DMS 273 treated with DMSO at 0.1 percent for 48 hours (cell line): ENCODE measurements at places on chromosomes 3 and 15.

DNA sequence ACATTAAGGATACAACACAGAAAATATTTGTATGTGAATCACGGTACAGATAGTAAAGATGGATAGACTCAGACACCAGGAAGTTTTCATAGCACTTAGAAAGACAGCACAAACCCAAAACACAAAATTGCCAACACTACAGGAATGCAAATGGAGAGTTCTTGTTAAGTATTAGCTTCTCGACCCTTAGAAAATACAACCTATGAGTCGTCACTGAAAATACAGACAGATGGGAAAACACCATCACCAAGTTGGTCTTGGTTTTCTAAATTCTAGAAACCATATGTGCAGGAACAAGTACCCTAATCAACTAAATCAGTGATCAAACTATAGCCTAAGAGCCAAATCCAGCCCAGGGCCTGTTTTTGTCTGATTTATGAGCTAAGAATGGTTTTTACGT, 50.7 kb downstream of the PEAK1 start:
- DNase-seq: no peak

- DNase-seq: no peak
These were observed 1.1 kb upstream of the MGLL start for GRCh38 chr3:127823426-127823857.

- DNase-seq: no peak
These were observed 22.4 kb downstream of the LYZL4 start for GRCh38 chr3:42387802-42388651.

DNA sequence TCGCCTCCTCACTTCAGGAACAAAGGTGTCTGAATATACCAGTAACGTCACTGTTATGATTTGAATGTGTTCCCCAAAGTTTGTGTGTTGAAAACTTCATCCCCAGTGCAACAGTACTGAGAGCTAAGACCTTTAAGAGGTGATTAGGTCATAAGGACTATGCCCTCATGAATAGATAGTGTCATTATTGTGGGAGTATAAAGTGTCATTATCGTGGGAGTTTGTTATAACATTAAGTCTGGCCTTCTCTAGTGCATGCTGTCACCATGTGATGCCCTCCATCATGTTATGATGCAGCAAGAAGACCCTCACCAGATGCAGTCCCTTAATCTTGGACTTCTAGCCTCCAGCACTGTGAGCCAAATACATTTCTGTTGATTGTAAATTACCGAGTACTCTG, 53.7 kb upstream of the TLE3 start:
- no peak for DNase-seq

DNA sequence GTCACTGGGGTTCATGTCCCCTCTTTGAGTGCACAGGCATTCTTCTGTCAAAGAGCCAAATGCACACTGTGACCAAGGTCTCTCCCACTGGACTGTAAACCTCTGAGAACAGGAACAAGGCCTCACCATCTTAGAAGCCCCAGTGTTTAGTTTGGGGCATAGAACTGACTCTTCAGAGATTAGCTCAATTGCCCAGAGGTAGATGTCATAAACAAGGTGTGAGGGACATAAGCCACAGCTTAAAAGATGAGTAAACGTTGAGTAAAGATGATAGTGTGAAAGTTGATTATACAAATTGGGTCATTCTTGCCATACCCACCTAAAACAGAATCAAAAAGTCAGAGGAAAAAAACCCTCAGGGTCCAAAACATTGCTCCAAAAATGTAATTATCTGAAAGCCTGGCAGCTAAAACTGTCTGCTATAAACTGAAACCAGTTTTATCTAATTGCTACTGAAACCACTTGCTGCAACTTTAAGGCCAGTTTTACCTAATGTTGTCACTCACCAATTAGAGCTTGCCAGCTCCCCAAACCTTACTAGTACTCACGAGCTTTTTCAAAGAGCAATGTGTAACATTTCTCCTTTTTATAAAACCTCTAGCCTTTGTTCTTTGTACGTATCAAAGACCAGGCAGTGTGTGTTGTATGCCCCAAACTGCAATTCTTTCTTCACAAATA, 415.2 kb downstream of the RAP2B start:
- no peak for DNase-seq

DNA sequence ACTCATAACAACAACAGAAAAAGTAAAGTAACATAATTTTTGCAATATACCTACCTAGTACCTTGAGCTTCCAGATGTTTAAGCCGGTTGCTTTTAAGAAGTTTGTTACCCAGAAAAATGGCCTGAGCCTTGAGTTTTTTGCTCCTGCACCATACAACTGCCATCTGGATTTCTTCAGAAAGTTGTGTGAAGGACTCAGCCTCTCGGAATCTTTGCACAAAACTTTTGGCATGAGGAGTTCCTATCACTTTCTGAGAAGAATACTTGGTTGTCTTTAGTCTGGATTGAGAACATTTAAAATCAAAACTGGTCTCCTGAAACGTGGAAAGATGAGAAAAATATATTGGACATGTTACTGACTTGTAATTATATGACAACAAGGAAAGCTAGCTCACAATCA, 17.3 kb downstream of the GTPBP8 start:
- no peak for DNase-seq

DNA sequence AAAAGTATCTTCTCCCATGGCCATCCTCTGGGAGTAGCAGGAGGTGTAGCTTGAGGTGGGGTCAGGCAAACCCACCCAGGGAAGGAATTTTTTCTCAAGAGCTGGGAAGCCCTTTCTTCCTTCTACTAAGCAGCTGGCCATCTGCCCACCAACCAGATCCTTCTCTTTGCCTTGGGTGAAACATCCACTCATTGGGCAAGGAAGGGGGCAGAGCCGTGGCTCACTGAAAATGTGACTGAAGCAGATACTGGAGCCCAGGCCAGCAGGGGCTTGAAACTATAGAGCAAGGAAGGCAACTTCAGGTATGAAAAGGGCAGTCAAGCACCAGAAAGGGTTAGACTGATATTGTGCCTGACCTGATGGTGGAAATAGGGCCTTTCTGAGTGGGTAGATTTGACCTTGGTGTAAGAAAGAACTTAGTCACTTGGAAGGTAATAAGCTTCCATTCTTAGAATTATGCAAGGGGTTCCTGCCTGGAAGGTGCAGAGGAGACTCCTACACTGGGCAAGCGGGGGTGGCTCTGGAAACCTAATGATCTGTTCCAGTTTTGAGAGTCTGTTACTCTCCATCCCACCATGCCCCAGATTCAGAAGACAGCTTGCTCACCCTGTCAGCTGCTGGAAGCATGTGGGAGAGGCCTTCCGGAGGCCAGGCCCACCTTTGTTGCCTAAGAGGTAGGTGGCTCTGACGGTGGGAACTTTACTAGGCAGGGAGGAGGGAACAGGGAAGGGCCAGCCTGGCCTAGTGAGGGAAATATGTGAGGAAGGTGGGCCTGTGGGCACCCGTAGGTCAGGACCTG, 22.0 kb upstream of the PLA2G4E start:
- DNase-seq: no peak
